ENCODE measurements at places on chromosomes 2 and 18.

GRCh38 chr2:239379641-239380170, 21.1 kb downstream of the HDAC4 start:
- peak; percentile 19 for DNase-seq

DNA sequence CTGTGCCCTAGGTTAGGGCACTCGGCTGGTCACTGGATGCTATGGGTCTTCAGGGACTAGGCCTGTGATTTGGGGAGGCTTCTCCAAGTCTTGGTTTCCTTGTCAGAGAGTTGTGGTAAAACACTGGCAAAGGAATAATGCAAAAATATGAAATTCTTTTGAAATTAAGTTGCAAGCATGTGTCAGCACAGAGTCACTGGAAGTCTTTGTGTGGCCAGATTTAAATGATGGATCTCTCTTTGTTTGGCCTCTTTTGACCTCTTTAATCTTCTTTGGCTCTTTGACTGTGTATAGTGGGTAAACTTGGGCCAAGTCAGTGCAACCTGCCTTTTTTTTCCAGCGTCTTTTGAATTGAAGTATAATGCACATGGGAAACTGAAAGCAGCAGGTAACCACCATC, 12.1 kb downstream of the HK2 start:
- DNase-seq = no peak

- DNase-seq = no peak
Observed at GRCh38 chr2:112614201-112614840, 29.9 kb downstream of the CHCHD5 start.

GRCh38 chr18:47113796-47114540, 36.3 kb downstream of the HDHD2 start:
- DNase-seq = no peak

DNA sequence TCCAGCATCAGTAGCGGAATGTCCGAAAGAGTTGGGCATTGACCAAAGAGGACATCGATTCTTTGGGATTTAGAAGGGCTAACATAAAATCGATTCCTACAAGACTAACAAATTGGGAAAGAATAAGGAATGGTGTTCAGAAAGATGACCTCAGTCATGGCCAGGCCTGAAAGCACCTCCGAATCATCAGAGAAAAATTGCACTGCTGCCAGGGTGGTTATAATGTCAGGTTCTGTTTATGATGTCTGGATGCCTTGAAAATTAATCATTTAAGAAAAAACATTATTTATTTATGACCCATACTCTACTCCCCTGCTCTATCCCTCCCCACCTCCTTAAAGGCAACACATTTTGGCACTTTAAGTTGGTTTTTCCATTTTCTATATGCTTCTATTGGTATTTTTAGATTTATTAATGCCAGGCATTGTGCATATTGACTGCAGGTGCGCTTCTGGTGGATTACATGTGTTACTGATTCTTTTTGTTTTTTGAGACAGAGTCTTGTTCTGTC, 104.7 kb downstream of the MYCN start:
- no peak for DNase-seq

- DNase-seq = no peak
Observed at GRCh38 chr2:224151161-224151560, 112.1 kb upstream of the SERPINE2 start.

DNA sequence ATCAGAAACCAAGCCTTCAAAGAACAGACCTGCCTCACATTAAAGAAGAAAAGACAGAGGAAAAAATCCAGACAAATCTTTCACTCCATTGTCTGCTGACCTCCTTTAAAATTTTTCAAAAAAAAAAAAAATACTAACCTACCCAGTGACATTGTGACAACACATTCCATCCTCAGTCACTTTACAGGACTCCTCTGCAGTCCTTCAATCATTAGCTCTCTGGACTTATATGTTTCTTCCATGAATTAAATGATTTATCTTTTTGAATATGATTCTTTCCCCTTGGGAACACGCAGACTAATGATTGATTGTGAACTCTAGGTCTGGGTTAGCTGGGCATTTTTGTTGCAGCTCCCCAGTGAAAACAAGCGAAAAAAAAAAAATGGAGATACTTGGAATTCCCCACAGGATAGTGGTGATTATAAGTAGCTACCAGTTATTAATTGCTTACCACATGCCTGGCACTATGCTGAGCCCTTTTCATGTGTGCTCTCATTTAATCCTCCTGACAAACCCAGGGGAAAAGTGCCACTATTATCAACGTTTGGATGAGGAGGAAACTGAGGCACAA, 261.3 kb upstream of the NCKAP5 start:
- DNase-seq = no peak

- no peak for DNase-seq
Observed at GRCh38 chr18:60044290-60045006, 144.7 kb downstream of the PMAIP1 start.

GRCh38 chr18:49446481-49446880, 14.0 kb downstream of the DYM start:
- no peak for DNase-seq

DNA sequence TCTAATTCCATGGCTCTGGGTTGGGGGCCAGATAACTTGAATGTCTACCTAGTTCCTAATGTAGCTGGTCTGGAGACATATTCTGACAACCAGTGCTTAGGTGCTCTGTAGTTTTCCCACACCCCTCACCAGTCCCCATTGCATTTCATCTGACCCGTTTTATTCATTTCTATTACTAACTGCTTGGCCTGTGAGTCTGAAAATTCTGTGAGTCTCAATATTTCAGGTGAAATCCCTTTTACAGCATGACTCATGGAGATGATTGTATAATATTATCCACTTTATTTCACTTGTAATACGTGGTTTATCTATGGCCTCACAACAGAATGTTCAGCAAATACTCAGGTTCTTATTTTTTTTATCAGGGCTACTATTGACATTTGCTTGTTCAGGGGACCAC, 103.7 kb upstream of the UGP2 start:
- no peak for DNase-seq
